ENCODE measurements at places on chromosomes 3 and 15.

DNA sequence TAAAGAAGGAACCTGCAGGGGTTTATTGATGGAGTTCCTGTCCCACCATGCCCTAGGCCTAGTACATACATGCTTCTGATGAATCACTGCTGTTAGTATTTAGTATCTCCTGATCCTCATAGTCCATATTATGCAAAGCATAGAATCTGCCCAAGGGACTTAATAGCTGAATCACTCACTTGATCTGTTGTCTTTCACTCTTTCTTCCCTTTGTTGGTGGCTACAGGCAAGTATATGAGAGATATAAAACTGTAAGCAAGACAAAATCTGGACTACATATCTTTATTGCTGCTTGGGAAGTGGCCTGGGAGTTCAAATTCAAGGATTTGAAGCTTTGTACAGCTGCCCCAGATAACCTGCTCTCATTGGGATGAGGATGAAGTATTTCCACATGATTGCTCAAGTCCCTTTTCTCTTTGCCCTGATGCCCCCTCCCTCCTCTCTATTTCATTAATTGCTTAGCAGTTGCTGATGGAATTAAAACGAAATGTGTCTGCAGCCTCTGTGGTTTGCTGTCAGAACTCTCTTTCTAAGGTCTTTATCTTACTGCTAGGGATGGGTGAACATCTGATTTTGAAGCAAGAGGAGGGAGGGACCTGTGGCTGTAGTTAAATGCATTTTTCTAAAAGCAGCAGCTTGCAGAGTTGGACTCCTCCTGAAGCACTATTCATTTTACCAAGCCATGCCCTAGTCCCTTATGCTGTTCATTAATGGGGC is 114.1 kb downstream of the ZNF609 start:
- peak; percentile 35 for DNase-seq

DNA sequence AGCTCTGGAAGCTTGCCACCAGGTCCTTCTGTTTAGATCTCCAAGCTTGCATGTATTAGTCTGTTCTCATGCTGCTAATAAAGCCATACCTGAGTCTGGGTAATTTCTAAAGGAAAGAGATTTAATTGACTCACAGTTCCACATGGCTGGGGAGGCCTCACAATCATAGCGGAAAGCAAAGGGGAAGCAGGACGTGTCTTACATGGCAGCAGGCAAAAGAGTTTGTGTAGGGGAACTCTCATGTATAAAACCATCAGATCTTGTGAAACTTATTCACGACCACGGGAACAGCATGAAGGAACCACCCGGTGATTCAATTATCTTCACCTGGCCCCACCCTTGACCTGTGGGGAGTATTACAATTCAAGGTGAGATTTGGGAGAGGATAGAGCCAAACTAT is 147.0 kb upstream of the PROK2 start:
- DNase-seq = no peak

DNA sequence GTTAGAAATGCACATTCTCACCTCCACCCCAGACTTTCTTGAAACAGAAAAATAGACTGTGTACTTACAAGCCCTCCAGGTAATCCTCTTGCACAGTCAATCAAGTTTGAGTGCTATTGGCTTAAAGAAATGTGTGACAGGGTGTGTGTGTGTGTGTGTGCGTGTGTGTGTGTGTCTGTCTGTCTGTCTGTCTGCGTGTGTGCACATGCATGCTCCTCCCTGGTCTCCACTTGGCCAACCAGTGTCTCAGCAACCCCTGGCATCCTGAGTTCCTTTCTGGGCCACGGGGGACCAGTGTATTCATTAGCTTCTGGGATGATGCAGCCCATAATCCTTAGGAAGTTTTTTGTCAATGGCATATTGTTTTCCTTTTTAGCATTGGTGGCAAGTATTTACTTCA is 128.8 kb upstream of the IL12A start:
- no peak for DNase-seq

- DNase-seq = peak; percentile 96
Observed at GRCh38 chr15:40984964-40985363, 31.7 kb downstream of the CHAC1 start.

- DNase-seq = no peak
Observed at GRCh38 chr3:195542316-195542697, 818 bp downstream of the PPP1R2 start.

GRCh38 chr3:134362670-134363380 is 11.4 kb downstream of the AMOTL2 start:
- no peak for DNase-seq

GRCh38 chr3:186515125-186515524 is 29.1 kb downstream of the CRYGS start:
- DNase-seq = no peak
